ENCODE measurements at places on chromosomes 11 and 22.

- no peak for DNase-seq
Measured at GRCh38 chr22:44325718-44326490, 13.2 kb upstream of the SHISAL1 start.

DNA sequence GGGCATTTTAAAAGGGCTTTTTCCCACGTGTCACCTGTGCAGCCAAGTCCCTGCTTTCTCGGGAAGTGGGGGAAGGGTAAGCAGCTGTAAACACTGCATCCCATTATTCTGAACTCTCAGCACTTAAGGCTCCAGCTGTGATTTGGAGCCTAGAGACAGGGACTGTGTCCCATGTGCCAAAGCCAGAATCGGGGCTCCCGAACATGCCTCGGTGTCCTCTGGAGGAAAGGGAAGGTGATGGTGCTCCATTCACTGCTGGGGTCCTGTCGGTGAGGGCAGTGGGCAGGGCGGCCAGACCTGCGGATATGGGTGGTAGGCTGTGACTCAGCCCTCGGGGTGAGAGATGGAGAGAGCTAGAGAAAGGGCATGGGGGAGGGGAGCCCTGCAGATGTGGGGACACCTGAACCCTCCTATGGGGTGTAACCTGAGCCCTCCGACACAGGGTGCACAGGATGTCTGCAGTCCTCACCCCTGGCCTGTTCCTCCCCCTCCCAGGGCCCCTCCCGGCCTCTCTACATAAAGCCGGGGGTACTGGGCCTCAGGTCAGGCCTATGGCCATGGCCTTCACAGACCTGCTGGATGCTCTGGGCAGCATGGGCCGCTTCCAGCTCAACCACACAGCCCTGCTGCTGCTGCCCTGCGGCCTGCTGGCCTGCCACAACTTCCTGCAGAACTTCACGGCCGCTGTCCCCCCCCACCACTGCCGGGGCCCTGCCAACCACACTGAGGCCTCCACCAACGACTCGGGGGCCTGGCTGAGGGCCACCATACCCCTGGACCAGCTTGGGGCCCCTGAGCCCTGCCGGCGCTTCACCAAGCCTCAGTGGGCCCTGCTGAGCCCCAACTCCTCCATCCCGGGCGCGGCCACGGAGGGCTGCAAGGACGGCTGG is 31.8 kb downstream of the CAPN1 start:
- no peak for DNase-seq

- no peak for DNase-seq
Measured at GRCh38 chr11:119785131-119785530, 56.1 kb upstream of the NECTIN1 start.

- DNase-seq = no peak
Measured at GRCh38 chr22:17137861-17138425, 16.8 kb upstream of the TMEM121B start.

DNA sequence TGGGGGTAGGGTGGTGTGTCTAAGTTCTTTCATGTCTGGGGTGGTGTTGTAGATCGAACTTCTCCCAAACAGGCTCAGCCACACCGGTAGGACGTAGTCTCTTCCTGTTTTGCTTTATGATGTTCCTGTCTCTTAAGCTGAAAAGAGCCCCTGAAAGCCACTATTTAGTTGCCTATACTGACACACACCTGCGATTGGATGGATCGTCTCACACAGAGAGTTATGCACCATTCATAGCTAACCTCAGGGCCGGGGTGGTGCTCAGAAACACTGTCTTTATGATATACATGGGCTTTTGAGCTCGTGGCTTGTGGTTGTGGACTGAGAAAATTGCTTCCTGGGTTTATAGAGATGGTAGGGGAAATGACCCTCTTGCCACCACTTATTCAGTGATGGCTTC is 137.6 kb downstream of the TEAD1 start:
- no peak for DNase-seq

DNA sequence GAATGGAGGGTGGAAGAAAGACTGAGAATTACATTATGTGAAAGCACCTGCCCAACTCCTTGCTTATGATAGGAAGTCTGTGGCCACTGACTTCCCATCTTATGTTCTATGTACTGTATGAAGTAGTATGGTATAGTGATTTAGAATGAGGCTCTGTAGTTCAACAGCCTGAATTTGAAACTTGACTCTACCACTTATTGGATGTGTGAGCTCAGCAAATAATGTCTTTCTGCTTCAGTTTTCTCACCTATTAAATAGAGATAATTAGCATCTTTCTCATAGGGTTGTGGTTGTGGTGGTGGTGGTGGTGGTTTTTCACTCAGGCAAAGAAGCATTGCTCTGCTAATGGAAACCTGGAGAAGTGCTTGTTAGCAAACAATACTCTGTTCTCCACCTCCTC is 121.6 kb downstream of the PAX6 start:
- no peak for DNase-seq

- no peak for DNase-seq
Measured at GRCh38 chr22:36726007-36726380, 22.4 kb upstream of the CACNG2 start.

DNA sequence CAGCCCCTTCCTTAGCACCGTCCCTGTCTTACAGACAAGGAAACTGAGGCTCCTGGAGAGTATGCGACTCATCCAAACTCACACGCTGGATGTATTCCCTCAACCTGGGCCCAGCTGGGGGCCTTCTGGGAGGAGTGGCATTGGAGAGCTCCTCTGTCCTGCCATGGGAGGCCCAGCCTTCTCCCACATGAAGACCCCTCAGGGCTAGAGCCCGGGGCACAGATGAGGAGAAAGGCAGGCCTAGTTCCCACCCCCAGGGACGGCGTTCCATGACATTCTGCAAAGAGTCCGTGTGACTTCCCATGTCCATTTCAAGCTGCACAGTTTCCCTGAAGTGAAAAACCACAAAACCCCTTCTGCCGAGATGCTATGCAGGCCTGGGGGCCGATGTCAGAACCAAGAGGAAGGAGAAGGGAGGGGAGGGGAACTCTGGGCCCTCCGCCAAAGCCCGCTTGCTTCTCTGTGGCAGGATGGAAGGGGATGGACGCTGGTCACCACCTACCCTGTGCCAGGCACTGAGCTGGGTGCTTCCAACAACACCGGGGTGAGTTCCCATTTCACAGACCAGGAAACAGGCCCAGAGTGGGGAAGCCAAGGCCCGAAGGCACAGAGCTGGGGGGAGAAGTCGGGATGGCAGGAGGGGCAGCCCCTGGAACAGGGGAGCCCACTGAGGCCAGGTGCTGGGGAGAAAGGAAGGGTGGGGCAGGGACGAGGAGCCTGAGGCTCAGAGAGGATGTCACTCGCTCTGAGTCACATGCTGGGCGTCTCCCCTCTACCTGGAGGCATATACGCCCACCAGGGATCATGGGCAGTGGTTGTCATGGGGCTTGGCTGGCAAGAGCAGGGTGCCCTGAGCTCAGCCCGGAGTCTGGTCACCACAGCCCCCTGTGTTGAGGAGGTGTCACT is 15.7 kb downstream of the RAC2 start:
- DNase-seq = peak; percentile 64

- no peak for DNase-seq
Measured at GRCh38 chr22:24129263-24129651, 52.0 kb upstream of the SUSD2 start.

DNA sequence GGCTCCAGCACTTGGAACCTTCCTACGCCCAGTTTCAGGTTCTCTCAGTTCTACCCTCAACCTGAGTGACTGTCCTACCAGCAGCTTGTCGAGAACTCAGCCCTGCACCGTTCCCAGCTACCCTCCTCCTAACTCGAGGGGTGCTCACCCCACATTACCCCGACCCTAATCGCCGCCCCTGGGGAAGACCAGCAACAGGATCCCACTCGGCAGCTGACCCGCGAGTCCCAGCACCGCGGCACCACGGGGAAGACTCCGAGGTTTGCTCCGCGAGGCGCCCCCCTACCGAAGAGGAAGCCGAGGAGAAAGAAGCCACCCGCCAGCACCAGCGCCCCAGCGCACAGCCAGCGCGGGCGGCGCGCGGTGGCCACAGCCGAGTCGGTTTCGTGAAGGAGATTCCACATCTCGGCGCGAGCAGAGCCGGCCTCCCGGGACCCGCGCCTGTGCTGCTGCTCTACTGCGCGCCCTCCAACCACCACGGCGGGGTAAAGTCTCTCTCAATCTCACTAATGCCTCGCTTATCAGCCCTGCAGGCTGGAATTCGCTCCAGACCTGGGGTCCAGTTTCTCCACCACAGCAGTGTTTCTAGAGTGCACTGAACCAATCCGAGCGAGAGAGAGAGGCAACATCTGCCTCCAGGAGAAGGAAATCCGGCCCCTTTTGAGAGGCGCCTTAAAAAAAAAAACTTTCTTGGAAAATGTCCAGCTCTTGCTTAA is at the start of gene FOLH1:
FOLH1 (minus strand) TSS at position 597 of the 716 bp plus-strand sequence; CDS start at position 404, 193 bp downstream.
- no peak for DNase-seq

GRCh38 chr22:23529166-23530103 is 50.7 kb downstream of the IGLL1 start:
- no peak for DNase-seq

GRCh38 chr22:23531966-23532705 is 48.0 kb downstream of the IGLL1 start:
- DNase-seq = no peak

GRCh38 chr22:35381424-35382009 is 621 bp downstream of the HMOX1 start:
- no peak for DNase-seq

DNA sequence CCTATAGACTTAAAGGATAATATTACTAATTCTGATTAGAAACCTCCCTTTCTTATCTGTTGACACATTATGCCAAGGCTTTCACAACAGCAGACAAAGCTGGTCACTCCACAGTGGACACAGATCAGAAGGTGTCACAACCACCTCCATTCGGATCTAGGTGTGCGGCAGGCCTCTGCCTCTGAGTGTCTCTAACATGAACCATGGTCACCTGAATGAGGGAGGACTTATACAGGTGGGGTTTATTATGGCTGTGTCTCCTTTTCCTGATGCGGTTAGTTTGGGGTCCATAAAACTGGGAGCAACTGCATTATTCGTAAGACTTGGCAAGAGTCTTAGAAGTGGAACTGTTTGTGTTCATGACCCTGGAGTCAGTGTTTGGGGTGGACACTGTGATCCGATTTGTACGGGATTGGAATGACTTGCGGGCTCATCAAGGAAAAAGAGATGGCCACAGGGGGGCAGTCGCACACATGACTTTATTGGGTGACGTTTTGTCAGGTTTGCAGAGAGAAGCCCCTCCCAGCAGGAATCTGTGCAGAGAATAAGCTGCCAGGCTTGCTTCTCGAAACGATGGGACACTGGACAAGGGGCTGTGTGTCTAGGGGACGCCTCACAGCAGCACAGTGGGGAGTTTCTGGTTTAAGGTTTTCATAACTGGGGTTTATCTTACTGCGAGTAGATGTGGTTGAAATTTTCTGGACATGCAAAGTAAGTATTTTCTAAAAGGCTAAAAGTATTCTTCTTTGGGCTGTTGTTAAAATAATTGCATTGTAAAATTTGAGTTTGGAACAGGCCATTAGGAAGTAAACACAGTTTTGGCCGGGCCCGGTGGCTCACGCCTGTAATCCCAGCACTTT is 90.6 kb downstream of the GAB4 start:
- DNase-seq = peak; percentile 52

DNA sequence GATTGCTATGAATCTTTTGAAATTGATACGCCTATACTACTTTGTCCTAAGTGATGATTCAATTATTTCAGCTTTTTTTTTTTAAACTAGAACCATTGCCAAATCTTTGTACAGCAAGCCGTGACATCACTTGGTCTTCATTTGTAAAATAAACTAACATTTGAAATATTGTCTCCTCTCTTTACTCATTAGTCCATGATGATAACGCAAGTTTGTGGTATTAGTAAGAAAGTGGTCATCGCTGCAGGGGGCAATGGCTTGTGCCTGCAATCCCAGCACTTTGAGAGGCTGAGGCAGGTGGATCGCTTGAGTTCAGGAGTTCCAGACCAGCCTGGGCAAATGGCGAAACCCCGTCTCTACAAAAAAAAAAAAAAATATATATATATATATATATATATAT is 12.9 kb upstream of the ARHGAP42 start:
- no peak for DNase-seq

DNA sequence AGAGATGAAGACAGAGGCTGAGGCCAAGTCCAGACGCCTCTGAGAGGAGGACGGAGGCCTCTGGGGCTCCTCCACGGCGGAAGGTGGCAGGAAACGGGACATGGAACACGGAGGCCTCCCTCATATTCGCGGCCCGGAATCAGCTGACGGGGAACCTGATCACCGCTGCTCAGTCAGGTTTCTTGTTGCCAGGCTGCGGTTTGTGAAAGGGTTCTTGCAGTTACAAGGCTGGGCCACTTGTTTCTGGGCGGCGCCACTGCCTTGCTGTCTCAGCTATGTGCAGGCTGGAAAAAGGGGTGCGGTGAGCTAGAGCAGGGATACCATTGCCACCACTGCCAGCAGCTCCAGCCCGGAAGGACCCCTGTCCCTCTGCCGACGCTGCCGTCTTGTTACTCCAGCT is 10.0 kb upstream of the MMP1 start:
- DNase-seq = no peak

DNA sequence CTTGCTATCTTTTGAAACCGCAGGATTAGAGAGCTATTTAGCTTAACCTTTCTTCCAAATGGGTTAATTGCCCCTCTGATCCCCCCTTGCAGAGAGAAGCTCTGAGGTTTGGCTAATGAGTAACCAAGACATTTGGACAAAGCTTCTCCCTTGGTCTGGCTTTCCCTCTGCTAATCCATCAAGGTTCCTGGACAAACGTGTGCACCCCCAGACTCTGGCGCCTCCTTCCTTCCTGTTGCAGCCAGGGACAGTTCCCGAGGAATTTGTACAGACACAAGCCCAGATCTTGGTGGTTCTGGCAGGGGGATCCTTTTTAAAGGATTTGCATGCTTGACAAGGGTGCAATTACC is 1.6 kb downstream of the KIAA1671 start:
- no peak for DNase-seq

- no peak for DNase-seq
Measured at GRCh38 chr11:32821517-32821916, 8.2 kb upstream of the PRRG4 start.
